GM20000 (cell line): ENCODE measurements at places on chromosomes 1 and 21.

GRCh38 chr21:33962290-33962689, 46.7 kb upstream of the ATP5PO start:
- DNase-seq = no peak

GRCh38 chr1:6116137-6116536, 64.0 kb downstream of the CHD5 start:
- no peak for DNase-seq

GRCh38 chr1:87993051-87993450, 664.4 kb downstream of the LMO4 start:
- DNase-seq = no peak

- no peak for DNase-seq
Measured at GRCh38 chr1:17923666-17924065, 168.5 kb downstream of the ACTL8 start.

DNA sequence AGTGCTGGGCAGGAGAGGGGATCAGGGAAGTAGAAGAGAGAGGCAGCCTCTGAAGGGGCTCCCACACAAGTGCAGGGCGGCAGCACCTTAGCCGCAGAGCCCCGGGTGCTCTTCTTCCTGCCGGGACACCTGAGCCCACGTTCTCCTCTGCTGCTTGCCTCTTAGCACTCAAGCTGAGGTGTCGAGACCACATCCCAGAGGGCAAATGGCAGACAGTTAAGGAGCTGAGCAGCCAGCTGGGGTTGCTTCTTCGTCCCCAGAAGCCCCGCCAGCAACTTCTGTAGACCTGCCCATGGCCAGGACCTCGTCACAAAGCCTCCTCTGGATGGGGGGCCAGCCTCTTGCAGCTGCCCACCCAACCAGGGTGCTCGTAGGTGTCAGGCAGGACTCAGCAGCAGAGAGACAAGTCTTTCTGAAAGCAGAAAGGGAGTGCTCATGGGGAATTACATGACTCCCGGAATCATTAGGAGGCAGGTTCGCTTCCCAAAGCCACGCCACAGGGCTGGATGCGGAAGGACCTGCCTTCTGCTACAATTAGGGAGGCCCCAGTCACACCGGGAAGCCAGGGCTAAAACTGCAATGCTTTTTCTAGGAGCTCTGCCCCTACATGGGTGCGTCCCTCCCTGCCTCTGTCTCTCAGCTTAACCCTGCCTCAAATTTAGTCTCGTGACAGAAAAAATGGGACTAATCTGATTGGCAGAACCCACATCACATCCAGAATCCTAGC, 141.4 kb upstream of the RAB4A start:
- no peak for DNase-seq

DNA sequence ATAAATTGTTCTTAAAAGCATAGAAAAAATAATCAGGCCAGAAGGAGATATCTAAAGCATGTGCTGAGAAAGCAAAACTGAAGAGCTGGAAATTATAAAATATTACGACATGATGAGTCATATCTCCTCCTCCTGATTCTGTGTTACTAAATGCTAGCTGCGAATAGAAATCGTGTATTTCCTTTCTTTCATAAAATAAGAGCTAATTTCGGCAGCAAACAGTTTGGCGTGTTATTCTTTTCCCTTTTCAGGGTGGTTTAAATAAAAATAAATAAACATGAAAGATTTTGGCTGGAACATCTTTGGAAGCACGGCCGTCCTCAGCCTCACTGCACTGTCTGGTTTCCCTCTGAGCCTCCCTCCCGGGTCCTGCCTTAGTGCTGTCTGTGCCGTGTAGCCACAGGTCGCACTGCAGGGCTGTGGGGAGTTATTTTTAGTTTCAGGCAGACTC, 56.0 kb downstream of the ADARB1 start:
- peak; percentile 45 for DNase-seq

- no peak for DNase-seq
Measured at GRCh38 chr21:31656199-31657095, 3.0 kb upstream of the SOD1 start.

DNA sequence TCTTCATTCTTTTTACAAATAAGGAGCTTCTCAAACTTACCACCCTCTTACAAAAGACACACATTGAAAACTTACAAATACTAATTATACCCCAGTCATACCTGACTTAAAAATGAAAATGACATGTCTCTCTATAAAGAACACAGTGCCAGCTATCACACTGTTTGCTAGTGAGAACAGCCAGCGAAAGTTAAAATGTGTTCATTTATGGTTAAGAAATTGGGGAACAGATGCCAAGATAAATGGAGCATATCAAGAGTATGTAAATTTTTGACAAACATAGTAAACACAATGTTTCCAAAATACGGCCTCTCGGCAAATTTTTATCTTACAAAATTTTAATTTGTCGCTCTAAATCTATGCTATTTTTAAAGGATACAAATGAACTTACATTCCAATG, 1422.9 kb downstream of the KCNT2 start:
- DNase-seq = no peak

GRCh38 chr1:237672748-237673147, 218.0 kb downstream of the ZP4 start:
- no peak for DNase-seq

DNA sequence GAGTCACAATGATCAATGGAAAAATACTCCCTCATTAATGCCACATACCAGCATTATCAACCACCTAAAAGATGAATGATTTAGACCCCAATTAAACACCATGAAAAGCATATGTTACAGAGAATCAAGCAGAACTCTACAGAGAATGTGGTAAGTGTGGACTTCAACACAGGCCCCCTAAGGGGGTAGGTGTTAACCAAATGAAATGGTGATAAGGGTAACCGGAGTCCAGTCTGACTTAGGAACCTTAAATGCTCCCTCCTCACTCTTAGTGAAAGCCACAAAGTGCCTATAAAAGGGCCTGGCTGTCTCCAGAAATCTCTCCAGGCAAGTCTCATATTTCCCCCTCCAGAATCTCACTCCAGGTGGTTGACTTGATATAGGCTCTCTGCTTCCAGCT, 149.2 kb upstream of the FOXD3 start:
- DNase-seq = no peak

GRCh38 chr21:16372586-16372985, 642.8 kb downstream of the USP25 start:
- no peak for DNase-seq

DNA sequence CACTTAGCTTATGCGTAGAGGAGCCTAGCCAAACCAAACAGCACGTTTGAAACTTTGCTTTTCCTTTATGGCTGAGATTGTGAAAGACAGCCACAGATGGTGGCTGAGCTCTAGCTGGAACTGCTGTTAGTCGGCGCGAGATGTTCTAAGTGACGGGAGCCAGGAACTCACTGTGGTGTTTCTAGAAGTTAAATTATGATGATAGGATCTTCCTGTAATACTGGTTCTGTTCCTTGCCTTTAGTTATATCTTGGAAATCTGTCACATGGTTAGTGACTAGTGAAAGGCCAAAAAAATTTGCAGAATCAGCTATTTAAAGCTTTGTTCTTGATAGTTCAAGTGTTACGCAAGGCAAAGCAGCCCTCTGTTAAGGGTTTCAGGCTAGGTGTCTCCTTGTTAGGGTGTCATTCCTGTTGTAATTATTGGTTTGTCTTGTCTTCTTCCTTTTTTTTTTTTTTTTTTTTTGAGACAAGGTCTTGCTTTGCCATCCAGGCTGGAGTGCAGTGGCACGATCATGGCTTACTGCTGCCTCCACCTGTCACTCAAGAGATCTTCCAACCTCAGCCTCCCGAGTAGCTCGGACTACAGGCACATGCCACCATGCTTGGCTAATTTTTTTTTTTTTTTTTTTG, 22.6 kb downstream of the AK4 start:
- DNase-seq = no peak

- no peak for DNase-seq
Measured at GRCh38 chr1:230031131-230031530, 35.9 kb upstream of the GALNT2 start.

- no peak for DNase-seq
Measured at GRCh38 chr1:177310326-177310725, 139.6 kb downstream of the BRINP2 start.
